SK-N-SH (cell line): ENCODE measurements at places on chromosomes 6 and 20. TPM values are rescaled to one million over a fixed set of nuclear protein-coding genes. Genes with fewer than 3 reads are reported as not detected.

DNA sequence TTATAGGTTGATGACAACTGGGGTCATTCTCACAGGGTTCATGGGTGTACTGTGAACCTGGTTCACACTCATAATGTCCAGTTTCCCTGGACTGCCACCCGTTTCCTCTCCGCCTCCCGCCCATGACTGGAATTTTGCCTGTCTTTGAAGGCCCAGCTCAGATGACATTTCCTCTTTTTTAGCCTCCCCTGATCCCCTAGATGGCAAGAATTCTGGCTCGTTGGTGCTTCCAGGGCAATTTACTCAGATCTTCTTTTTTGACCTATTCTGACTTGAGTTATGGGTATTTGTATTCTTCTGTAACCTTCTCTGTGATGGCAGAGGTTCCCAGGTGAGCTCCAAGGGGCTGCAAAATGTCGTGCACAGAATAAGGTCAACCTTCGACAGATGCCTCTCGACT is 5.7 kb upstream of the CITED2 start:
- DNase-seq = no peak

- peak; percentile 61 for DNase-seq
These were observed 39.1 kb upstream of the TBC1D7 start for GRCh38 chr6:13367396-13367795.

DNA sequence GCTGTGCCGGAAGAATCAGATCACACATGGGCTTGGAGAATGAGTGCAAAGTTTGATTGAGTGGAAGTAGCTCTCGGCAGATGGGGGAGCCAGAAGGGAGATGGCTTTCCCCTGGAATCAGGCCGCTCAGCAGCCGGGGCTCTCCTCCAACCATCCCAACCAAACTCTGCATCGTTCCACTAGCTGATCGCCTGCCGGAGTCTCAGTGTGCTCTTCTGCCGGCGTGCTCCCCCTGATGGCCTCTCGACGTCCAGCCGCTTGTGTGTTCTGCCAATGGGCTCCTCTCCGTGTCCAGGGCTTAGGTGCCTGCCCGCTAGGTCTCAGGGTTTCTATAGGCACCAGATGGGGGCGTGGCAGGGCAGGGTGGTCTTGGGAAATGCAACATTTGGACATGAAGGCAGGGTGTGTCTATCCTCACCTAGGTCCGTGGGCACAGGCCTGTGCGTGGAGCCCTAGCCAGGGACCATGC is 4.9 kb upstream of the BIRC7 start:
- DNase-seq = peak; percentile 74

ZFP64 gene
- 12.4 and 12.8 TPM in 2 replicates for polyA plus RNA-seq

MEP1A gene
- polyA plus RNA-seq = not detected in 2 replicates
